ENCODE measurements at places on chromosomes 12 and 14.

DNA sequence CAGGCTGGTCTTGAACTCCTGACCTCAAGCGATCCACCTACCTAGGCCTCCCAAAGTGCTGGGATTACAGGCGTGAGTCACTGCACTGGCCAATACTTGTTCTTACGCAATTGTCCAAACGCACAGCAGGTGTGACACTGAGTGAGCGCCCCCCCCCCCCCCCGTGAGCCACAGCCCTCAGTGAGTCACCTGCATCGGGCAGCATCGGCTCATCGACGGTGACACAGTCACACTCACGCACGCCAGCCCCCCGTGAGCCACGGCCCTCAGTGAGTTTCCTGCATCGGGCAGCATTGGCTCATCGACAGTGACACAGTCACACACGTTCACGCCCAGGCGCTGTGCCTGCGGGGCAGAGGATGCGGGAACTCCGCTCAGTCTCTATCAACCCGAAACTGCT, 42.5 kb downstream of the GALNT9 start:
- DNase-seq = no peak

DNA sequence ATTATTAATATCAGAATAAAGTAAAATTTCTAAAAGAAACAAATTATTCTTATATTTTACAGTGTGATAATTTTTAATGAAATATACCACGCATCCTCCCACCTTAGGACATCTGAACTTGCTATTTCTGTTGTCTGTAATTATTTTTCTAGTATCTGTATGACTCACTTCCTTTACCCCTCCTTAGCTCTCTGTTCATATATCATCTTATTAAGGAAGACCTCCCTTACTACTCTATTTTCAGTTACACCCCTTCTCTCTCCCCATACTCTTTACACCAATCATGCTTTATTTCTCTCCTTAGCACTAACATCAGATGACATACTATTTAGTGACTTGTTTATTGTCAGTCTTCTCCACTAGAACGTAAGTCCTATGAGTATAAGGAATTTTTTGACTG, 34.2 kb upstream of the C12orf50 start:
- no peak for DNase-seq

DNA sequence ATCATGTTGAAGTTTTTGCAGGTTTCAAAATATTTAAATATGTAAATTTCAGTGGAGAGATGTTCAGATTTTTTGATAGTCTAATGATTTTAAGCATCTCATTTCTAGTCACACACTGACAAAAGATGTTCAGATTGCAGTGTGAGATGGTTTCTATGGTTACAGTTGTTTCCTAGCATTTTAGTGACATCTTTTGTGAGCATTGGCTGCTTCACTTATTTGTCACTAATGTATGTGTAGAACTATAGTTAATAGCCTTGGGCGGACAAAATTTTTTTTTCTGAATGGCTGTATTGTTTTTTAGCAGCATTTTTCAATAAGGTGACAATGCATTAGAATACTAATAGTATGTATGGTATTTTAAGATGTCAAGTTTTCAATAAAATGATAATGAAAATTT, 315.6 kb upstream of the PRKD1 start:
- DNase-seq = no peak

DNA sequence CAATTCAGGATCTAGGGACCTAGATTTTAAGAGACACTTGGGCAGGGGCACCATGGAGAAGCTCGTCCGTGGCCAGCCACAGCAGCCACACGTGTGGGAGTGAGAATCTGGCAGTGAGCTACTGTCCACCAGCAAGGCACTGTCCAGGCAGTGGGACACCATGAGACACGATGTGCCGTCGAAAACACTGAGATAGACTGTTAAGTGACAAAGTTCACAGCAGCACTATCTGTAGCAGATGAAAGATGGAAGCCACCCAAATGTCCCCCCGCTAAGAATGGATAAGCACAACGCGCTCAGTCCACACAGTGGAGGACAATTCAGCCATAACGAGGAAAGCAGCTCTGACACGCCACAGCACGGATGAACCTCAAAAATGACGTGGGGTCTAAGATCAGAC, 19.7 kb downstream of the RILPL1 start:
- no peak for DNase-seq

DNA sequence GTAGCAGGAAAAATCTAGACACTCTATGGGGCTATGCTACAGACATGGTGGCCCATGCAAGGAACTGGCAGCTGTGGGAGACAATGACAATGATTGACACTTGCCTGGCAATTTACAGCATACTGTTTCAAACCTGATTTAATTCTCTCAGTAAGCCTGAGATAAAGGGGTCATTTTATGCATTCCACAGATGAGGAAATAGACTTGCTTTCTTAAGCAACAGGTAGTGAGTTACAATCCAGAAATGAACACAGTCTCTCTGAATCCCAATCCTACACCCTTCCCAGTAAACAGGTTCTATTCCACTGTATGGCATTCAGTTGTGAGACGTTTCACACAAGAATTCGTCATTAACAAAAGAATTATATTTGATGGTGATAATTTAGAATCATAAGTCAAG, 15.5 kb upstream of the PCNX1 start:
- no peak for DNase-seq

GRCh38 chr12:24078318-24078765, 128.9 kb upstream of the SOX5 start:
- DNase-seq = no peak

DNA sequence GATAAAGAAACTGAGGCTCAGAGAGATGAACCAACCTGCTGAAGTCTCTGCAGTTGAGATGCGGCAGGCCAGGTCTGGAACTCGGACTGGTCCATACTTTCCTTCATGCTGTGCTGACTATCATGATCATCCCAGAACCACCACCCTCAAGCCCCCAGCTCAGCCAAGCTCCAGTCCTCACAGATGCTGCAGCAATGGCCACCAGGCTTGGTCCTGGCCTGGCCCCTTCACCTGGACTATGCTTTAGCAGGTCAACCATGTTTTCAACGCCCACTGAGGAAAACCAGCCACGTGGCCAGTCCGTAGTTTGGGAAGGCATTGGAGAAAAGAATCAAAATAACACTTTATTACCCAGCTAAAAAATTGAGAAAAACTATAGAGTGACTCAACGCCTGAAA, 1.4 kb downstream of the GPR68 start:
- DNase-seq = no peak

DNA sequence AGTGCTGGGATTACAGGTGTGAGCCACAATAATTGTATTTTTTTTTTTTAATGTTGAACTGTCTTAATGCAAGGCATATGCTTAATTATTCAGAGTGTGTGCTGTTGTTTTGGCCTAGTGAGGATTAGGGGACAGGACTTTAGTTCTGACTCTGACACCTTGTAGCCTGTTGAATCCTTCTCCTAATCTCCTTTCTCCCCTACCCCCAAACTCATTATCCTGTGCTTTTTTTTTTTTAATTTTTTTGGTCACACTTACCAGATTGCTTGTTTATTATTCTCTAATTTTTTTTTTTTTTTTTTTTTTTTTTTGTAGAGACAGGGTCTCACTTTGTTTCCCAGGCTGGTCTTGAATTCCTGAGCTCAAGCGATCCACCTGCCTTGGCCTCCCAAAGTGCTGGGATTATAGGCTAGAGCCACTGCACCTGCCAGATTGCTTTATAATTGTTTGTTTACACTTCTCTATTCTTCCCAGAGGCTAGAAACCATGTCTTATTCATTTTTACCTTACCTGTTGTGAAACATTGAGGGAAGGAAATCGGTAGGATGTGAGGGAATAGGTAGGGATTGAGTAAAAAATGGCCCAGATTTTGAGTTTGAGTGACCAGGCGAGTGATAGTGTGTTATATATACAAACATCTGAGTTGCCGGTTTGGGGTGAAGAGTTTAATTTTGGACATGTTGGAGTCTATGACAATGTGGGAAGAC, 32.2 kb downstream of the DIP2B start:
- no peak for DNase-seq
